Spleen (tissue), 13 donors: ENCODE measurements at places on chromosomes 2 and 18.

GRCh38 chr2:104818264-104818663, 35.7 kb upstream of the POU3F3 start:
- no peaks in the 10 kb centered on the region for H3K27me3 ChIP-seq
- H3K27ac ChIP-seq: no peak overlapping the region
- H3K4me3 ChIP-seq: no peak overlapping the region
- no peaks in the 10 kb centered on the region for H3K36me3 ChIP-seq
- no peaks in the 10 kb centered on the region for H3K4me1 ChIP-seq
- no peak for DNase-seq

GRCh38 chr2:106706283-106706682, 179.7 kb downstream of the ST6GAL2 start:
- no peak overlapping the region for H3K27ac ChIP-seq
- no peaks in the 10 kb centered on the region for H3K36me3 ChIP-seq
- no peak for DNase-seq
- no peaks in the 10 kb centered on the region for H3K27me3 ChIP-seq

- DNase-seq: no peak
- H3K27ac ChIP-seq: no peak overlapping the region
- no peaks in the 10 kb centered on the region for H3K27me3 ChIP-seq
- no peaks in the 10 kb centered on the region for H3K36me3 ChIP-seq
- H3K4me1 ChIP-seq: no peaks in the 10 kb centered on the region
Measured at GRCh38 chr2:200040831-200041230, 85.4 kb downstream of the MAIP1 start.

GRCh38 chr18:47745227-47745626, 185.2 kb downstream of the SMAD2 start:
- no peak overlapping the region for H3K27ac ChIP-seq
- H3K36me3 ChIP-seq: no peaks in the 10 kb centered on the region
- H3K4me1 ChIP-seq: peaks cover 11% of the 10 kb centered on the region
- no peak for DNase-seq
- no peaks in the 10 kb centered on the region for H3K27me3 ChIP-seq

GRCh38 chr2:191501561-191502168, 176.3 kb upstream of the NABP1 start:
- H3K27me3 ChIP-seq: no peaks in the 10 kb centered on the region
- H3K36me3 ChIP-seq: no peaks in the 10 kb centered on the region
- no peak overlapping the region for H3K27ac ChIP-seq
- DNase-seq: no peak
- H3K4me1 ChIP-seq: no peaks in the 10 kb centered on the region

GRCh38 chr18:80166725-80167124, 57.7 kb downstream of the ADNP2 start:
- no peak for DNase-seq
- H3K27me3 ChIP-seq: peaks cover 11% of the 10 kb centered on the region
- H3K36me3 ChIP-seq: no peaks in the 10 kb centered on the region
- no peak overlapping the region for H3K4me3 ChIP-seq

- H3K4me1 ChIP-seq: peaks cover 13% of the 10 kb centered on the region
- H3K27me3 ChIP-seq: no peaks in the 10 kb centered on the region
Measured at GRCh38 chr2:128468186-128468920, 149.7 kb upstream of the HS6ST1 start.

DNA sequence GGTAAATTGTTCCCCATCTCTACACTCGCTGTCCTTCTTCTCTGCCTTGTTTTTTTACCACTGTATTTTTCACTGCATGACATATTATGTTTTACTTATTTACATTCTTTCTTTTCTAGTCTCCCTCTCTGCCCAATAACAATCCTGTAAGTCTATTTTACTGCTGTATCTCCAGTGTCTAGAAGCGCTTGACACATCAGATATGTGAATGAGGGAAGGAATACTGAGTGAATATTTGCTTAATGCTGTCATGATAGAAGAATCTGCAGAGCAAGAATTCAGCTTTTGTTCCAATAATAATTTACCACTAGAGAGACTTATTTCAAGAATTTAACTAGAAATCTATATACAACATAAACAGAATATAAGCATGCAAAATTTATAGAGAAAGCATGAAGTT, 99.5 kb downstream of the GALNT13 start:
- H3K36me3 ChIP-seq: no peaks in the 10 kb centered on the region
- no peaks in the 10 kb centered on the region for H3K4me1 ChIP-seq
- no peak overlapping the region for H3K4me3 ChIP-seq
- no peak overlapping the region for H3K27ac ChIP-seq
- H3K27me3 ChIP-seq: no peaks in the 10 kb centered on the region
- no peak for DNase-seq
